ENCODE measurements at places on chromosomes 2 and 18. TPM values are rescaled to one million over a fixed set of nuclear protein-coding genes. Genes with fewer than 3 reads are reported as not detected.

DNA sequence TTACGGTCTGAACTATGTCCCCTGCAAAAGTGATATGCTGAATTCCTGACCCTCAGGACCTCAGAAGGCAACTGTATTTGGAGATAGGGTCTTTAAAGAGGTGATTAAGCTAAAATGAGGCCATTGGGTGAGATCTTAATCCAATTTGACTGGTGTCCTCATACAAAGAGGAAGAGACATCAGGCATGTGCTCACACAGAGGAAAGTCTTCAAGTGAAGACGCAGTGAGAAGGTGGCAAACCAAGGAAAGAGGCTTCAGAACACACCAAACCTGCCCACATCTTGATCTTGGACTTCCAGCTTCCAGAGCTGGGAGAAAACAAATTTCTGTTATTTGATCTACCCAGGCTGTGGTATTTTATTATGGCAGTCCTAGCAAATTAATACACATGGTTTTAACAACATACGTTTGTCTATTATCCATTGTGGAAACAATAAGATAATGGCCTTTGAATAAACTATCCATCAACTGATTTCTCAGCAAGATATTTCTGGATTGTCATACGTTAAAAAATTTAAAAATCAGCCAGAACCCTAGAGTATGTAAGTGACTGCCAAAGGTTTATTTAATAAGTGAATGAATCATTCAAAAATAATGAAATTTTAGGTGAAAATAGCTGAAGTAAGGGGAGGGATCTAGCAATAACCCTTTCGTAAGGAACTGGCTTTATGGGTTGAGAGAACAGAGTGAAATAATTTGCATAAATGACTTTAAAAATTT lies 6.5 kb downstream of the WIPF1 start:
- no peak for DNase-seq

DNA sequence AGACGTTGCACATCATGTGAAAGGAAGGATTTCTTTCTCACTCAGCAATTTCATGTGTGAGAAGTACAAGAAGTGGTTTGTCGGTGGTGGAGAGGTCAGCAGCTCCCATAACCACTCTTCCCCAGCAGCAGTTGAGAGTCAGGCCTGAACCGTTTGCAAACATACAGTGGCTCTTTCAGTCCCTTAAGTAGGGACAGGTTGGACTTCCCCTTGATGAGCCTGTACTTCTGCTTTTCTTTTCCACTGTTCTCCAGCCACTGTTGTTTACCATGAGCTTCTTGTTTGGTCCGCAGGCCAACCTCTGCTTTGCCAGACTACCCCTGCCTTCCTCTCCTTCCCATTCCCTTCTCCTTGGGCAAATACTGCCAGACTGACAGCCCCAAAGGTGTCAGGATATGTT lies 391.3 kb upstream of the CELF4 start:
- DNase-seq, result no peak

DNA sequence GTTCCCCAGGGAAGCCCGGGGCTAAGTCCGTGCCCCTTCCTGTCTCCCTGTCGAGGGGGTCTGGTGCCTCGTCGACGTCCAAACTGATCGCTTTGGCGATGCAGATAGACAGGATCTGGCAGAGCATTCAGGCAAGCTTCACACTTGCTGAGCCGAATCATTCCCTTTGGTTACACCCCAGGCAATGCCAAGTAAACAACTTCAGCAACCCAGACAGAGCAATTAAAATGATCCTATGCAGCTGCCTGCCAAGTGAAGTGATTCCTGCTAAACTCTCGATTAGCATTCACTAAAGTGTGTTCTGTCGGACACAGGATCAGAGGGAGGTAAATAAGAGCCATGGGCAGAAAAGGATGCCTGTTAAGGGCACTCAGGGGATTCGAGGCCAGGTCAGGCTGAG lies 108.2 kb upstream of the RAB12 start:
- DNase-seq, result no peak

GRCh38 chr2:109535217-109535946 lies 78.4 kb downstream of the SEPTIN10 start:
- no peak for DNase-seq

GRCh38 chr2:219542931-219543595 lies 546 bp downstream of the CHPF start:
- peak; percentile 74 for DNase-seq

- no peak for DNase-seq
Observed at GRCh38 chr2:168515502-168515901, 59.4 kb downstream of the CERS6 start.

DNA sequence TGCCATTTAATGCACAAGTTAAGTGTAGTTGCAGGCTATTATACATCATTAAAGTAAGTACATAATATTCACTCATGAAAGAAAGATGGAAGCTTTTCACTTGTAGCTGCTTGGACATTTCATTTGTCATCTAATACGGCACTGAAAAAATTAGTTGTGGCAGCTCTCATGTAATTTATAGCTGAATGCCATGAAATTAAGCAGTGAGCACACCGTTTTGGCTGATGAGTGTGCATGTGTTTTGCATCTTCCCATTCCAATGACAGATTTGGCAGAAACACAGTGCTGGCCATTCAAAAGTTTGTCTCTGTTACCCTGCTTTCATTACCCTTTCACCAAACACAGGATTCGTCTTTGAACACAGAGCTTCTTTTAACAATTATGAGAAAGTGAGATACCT lies 174.0 kb downstream of the PTGR3 start:
- DNase-seq, result no peak

DNA sequence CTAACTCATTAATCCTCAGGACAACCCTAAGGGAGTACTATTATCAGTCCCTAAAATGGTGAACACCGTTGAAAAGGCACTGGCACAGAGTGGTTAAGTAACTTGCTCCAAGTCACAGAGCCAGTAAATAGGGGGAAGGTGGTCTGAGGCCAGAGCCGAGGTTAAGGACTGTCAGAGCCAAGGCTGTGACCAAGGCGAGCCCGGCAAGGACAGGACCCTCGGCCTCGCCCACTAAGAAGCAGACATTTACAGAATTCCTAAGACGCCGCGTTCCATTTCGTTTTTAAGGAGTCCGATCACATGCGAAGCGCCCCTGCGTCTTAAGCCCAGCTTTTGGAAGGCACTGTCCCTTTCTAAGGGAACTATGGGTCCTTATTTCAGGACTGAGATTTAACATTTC lies 1.1 kb downstream of the PDIA6 start:
- DNase-seq, result peak; percentile 56

- DNase-seq, result no peak
Observed at GRCh38 chr2:150143087-150143536, 344.4 kb downstream of the RND3 start.

GRCh38 chr18:48837676-48838075 lies 113.1 kb downstream of the SMAD7 start:
- DNase-seq, result no peak

DNA sequence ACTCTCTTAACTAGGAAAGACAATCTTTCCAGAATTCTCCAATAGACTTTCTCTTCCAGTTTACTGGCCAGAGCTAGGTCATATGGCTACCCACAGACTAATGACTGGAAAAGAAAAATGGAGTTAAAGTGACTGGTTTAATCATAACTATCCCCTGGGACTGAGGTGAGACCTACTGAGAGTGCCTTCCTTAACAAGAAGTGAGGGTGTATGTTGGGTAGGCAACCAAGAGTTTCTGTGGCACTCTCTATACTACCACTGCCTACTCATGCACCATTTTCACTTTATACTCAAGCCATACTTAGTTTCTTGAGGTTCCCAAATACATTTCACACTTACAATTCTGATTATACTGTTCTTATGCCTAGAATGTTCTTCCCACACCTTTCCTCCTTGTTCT lies 6.9 kb upstream of the GFPT1 start:
- no peak for DNase-seq

GRCh38 chr2:230134496-230135129 lies 65.9 kb upstream of the SLC16A14 start:
- DNase-seq, result no peak

GRCh38 chr2:65845442-65846182 lies 413.2 kb upstream of the SPRED2 start:
- no peak for DNase-seq

- no peak for DNase-seq
Observed at GRCh38 chr2:189835855-189836558, 51.8 kb downstream of the PMS1 start.

ATOH8 gene
- total RNA-seq, result 0.43 TPM

RAB6C gene
- total RNA-seq, result not detected

EPAS1 gene
- 1.1 TPM for total RNA-seq

ASB18 gene
- not detected for total RNA-seq
